ENCODE measurements at places on chromosomes 6 and 20. TPM values are rescaled to one million over a fixed set of nuclear protein-coding genes. Genes with fewer than 3 reads are reported as not detected.

GSTA1 gene
- 2.0 TPM for total RNA-seq

PPP1R11 gene
- total RNA-seq = 35.8 TPM

HLA-DPA1 gene
- total RNA-seq = 51.8 TPM

MAP3K4 gene
- 24.6 TPM for total RNA-seq

POLH gene
- total RNA-seq = 13.0 TPM

TULP1 gene
- total RNA-seq = not detected

GRIK2 gene
- total RNA-seq = not detected

RRP36 gene
- total RNA-seq = 48.8 TPM

C2 gene
- total RNA-seq = 54.2 TPM

ULBP2 gene
- total RNA-seq = not detected

NKAIN2 gene
- total RNA-seq = 1.8 TPM

C6orf58 gene
- total RNA-seq = 0.66 TPM

FKBP1C gene
- total RNA-seq = 0.29 TPM

PSMB9 gene
- total RNA-seq = 16.8 TPM

All from breast epithelium (tissue), 4 donors.